ENCODE measurements at places on chromosomes 2 and 18.

DNA sequence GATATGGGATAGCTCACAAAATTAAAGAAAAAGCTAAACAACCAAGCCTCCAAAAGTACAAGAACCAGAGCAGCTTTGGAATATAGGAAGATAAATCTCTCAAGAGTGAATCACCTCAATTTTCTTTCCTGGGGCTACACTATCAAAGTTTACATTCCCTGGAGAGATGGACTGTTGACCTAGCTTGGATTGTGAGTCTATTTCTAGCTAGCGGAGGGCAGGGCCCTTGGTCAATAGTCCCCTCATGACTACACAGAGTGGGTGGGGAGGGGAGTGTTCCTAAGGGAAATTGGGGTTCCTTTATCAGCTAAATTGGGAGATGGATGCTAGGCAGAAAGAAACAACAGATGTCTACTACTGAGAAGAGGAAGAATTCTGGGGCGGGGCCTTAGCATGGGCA, 29.9 kb upstream of the EIF2AK3 start:
- DNase-seq, result no peak

DNA sequence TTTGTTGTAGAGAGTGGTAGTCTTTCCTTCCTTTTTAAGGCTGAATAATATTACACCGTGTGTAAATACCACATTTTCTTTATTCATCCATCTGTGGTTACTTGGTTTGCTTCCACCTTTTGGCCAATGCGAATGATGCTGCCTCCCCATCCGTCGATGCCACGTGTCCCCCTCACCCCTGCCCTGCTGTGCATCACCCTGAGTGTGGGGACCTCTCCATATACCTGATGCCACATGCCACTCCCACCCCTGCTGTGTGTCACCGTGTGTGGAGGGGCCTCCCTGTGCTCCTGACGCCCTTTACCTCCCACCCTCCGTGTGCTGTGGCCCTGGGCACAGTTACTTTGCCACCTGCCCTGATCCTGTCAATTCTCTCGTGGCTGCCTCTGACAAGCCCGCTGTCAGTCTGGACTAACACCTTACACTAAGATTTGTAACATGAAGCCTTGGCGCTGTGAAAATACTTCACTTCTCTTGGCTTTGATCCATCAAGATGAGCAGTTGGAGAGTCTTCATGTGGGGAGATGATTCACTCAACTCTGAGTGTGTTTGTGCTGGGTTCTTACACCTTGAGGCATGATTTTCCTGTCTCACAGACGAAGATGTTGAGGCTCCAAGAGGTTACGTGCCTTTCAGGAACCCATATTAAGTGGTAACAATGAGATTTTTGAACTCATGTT, 234.0 kb downstream of the ZNF407 start:
- no peak for DNase-seq

- no peak for DNase-seq
Observed at GRCh38 chr2:201831469-201831868, 25.1 kb downstream of the CDK15 start.

DNA sequence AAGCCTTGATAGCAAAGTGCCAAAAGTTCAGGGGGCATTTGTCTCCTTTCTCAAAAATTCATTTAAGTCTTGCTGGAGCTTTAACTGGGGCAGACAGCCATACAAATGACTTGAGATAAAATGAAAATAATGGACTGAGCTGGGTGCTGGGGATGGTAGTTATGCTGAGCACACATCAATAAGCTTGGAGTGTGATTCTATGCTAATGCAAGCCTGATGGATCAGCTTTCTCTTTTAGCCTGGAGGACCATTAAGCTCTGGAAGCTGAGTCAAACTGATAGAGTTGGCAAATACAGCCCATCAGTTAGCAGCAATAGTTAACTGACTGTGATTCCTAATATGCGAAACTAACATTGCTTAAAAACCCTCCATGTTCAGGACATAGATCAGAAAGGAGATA, 98.0 kb downstream of the CAMKMT start:
- DNase-seq, result no peak

- DNase-seq, result no peak
Observed at GRCh38 chr2:224359569-224359968, 42.3 kb downstream of the FAM124B start.

DNA sequence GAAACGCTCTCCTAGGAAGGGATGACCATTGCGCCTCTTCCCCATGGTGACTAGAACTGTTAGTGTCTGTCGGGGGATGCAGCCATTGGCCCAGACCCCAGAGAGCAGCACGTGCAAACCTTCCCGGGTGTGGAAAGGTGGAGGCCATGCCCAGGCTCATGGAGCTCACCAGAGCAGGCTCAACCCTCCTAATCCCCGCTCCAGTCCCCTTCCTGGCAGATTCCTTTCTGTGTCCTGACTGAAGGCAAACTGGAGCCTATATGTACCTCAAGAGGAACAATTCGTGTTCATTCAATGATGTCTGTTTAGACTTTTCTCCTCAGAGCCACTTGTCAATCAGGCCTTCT, 94.4 kb downstream of the RHOB start:
- DNase-seq, result no peak

DNA sequence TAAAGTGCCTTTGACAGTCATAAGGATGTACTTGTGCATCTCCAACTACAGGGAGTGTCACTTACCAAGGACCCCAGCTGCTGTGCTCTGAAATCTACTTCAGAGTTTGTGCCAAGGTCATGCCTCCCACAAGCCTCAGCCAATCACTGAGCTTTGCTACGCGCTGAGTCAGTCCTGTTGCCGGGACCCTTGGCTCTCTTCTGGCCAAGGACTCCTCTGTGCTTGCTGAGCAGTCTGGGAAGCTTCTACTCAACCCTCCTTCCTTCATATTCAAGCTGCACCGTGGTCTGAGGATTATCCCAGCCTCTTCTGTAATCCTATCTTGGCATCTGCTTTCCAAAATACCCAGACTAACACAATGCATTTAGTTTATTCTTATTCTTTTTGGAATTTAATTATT, 398.9 kb upstream of the FANCL start:
- no peak for DNase-seq

GRCh38 chr2:186718903-186719302, 25.0 kb downstream of the FAM171B start:
- no peak for DNase-seq

GRCh38 chr2:106944215-106944614, 58.2 kb upstream of the ST6GAL2 start:
- no peak for DNase-seq

GRCh38 chr2:181157326-181157725, 176.9 kb downstream of the UBE2E3 start:
- no peak for DNase-seq

DNA sequence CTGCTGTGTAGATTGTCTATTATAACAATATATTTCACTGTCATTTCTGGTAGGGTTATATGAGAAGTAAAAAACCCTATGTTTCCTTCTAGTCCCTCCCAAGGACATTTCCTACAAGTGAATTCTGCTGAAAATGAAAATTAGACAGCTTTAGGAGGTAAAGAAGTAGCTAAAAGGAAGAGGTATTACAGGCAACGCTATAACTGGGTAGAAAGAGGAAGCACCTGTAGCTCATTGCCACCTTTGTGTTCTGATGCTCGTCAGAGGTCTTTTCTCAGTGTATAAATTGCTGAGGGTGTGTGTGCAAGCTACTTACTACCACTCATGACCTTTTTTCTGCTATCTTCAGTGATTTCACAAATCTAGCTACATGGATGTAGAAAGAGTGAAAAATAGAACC, 1.4 kb downstream of the DNAJC10 start:
- peak; percentile 5 for DNase-seq

- no peak for DNase-seq
Observed at GRCh38 chr2:37871456-37872191, 53.5 kb upstream of the RMDN2 start.

DNA sequence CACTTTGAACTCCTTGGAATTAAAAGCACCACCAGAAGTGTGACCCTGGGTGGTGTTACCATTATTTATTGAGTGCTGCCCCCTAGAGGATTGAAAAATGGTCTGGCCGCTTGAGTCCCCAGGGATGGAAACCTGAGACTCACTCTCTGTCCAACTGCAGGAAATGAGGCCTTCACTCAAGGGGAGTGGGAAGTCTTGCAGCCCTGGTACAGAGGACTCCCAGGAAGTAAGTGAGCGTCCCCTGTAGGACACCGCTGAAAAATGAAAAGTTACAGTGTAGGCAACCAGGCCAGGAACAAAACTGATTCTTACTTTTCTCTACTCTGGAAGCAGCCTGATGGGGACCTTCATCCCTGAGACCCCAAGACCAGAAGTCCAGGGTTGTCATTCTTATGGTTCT, 2.2 kb upstream of the NRP2 start:
- peak; percentile 32 for DNase-seq

DNA sequence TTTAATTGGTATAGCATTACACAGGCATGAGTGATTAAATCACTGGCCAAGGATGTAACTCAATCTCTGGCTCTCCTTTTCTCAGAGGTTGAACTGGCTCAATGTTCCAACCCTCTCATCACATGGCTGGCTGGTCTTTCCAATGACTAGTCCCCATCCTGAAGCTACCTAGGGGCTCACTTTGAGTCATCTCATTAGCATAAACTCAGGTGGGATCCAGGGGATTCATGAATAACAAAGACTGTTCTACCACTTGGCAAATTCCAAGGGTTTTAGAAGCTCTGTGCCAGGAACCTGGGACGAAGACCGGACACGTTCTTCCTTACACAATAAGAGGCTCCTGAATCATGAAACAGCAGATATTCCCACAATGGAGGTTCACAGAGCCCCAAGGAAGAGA, 145.0 kb upstream of the SPATS2L start:
- no peak for DNase-seq

DNA sequence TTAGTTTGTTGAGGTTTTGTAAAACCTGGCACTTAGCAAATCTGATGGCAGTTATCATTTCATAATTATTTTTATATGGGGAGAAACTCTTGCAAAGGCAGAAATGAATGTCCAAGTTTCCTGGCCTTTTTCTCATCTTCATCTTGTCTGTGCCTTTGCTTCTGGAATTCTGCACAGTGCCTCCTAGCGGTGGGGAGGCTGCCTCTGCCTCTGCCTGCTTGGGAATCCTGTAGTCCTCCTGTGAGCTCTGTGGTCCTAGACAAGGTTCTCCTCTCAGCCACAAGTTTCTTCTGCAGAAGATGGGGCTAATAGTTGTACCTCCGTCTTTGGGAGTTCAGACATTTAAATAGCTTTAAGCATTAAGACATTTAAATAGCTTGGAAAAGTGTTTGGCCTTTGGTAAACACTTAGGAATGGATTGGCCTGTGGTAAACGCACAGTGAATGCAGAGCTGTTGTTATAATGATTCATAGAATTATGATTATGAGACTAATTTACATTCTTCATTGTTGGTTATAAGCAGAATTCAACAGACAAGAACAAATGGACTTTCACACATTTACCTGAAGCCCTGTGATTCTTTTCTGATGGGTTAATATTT, 101.2 kb downstream of the ZNF236 start:
- no peak for DNase-seq

DNA sequence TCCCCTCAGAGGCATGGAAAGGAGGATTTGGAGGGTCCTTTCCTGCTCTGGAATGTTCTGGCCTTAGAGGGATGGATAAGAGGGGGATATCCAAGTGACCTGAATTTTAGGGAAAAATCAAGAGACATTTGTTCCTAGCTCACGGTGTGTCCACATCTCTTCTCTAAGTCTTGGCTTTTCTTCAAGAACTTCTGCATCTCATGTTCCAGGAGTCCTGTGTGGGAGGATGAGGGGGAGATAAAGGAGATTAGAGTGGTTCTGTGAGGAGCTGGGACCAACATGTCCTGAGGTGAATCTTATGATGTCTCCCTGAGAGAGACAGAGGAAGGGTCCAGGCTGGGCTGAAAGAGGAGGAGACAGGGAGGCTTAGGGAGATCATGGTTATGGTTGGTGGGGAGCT, 11.7 kb downstream of the EMX1 start:
- no peak for DNase-seq

Data from CD4-positive, alpha-beta T cell treated with Interferon alpha-2 for 1 hour (primary cell).